ENCODE measurements at places on chromosomes 11 and 22.

DNA sequence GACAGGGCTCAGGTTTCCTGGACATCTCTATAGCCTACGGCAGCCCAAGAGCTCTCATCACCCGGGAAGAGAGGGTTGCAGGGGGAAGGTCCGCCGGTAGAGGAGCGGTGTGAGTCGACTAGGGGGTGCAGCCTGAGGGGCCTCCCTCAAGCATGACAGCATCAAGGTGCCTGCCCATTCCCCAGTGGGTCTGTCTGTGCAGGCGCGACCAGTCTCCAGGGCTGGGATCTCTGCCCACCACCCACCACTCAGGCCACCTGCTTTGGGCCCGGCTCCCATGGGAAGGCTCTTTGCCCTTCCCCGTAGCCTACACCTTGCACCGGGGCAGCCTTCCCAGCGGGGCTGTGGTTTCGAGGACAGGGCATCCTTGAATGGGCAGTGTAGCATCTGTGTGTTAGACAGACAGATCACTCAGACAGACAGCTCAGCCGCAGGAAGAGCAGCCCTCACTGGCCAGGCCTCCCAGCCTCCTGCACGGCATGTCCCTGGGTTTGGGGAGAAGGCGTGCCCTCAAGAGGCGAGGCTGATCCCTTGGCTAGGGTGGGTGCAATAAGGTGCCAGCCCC is 29.2 kb downstream of the CERK start:
- DNase-seq, result no peak

DNA sequence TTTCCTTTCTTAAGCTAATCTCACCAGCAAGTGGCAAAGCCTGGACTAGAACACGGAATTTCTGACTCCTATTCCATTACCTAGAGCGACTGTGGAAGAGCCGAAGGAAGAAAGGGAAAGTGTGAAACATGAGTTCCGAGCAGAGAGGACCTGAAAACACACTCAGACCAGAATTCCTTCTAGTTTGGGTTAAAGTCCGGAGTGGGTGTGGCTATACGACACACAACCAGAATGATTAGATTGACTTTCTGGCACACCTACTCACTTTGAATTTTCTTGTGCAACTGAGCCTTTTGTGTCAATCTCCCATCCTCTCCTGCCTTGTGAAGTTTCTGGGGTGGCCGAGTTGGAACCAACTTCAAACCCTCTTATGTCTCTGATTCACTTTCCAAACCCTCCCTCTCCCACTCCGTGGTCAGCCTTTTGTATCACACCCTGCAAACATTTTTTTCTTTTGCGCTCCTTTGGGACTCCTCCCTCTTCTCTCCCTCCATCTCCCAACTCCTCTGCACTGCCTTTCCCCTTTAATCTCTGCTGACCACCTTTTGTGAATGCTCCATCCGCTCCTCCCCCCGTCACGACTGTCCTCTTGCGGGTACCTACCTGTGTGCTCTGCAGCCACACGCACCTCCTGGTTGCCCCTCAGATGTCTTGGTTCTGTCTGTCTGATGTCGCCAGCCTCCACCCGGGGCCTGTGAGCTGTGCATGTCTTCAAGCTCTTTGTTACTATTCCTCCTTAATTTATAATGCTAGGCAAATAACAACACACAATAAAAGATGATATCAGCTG is 86.3 kb upstream of the BLID start:
- DNase-seq, result peak; percentile 85

- peak; percentile 68 for DNase-seq
These were observed 22.6 kb downstream of the APLNR start for GRCh38 chr11:57214494-57214893.

DNA sequence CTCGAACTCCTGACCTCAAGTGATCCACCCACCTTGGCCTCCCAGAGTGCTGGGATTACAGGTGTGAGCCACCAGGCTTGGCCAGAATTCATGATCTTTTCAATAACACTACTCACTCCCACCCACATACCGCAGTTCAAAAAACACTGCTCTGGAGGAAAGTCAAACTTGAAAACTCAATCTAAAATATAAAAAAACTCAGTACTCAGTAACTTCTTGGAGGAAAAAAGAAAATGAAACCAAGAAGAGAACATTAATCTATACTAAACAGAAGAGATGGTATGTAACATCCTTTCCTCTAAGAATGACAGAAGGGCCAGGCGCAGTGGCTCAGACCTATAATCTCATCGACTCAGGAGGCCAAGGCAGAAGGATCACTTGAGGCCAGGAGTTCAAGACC is 58.3 kb downstream of the MRTFA start:
- no peak for DNase-seq

DNA sequence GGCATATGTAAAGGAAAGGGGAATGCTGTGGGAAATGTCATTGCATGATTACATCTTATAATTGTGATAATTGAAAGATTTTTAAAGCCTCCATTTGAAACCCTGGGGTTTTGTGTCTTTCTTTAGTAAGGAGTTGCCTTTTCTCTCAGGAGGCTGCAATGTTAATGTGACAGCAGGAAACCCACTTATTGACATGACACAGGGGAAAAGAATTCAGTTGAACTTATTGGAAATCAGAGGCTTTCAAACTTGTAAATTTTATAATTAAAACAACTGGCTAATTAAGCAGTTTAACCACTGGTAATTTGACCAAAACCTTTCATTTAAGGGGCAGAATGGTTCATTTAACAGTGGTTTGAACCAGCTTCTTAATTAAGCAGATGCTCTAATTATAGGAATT is 31.2 kb downstream of the MRPL48 start:
- DNase-seq, result peak; percentile 52

Measured in ELR (cell line).